ENCODE measurements at places on chromosomes 1 and 21.
A peak's percentile ranks its signal among the peaks of the same experiment; 100 is the strongest.

DNA sequence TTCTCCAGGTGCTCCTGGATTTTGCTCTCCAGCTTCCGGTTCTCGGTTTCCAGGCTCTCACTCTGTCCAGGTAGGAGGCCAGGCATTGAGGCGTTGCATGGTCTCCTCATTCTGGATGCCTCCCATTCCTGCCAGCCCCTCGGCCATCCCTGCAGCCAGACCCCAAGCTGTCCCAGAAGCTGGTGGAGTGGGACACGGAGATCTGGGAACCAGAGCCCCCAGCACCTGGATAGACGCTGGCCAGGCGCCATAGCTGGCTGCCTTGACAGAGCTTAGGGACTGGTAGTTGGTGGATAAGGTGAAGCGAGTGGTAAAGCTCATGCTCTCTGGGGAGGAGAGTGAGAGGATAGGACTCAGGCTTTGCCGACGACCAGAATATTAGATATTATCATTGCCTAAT is 29.6 kb downstream of the RAP1A start:
- DNase-seq = no peak

- no peak for DNase-seq
Observed at GRCh38 chr1:59415881-59416280, 119.0 kb downstream of the FGGY start.

DNA sequence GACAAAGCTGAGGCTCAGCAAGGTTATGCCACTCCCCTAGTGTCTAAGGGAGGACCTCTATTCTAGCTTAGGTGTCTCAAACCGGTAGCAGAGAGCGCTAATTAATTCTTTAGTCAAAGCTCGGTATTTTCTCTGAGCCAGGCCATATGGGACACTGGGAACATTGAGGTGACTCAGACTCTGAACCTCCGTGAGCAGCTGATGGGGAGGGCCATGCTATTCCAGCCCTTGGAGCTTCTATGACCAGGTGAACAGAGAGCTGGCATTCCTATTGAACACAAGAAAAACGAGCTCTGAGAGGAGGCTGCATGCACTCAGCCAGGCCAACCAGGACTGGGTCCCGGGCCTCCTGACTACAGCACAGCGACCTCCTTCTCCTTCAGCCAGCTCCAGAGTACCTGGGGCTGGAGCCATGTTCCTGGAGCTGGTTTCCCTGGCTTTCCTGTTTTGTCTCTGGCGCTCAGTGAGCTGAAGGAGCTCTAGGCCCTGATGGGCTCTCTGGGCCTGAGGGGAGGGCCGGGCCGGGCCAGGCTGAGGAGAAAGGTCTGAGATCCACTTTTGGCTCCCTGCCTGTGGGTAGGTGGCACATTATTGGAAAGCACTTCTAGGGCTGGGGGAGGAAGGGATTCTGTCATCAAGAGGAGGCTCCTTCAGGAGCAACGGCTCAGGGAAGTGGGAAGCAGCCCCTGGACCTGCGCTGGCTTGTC is 37.0 kb downstream of the SLC9A1 start:
- no peak for DNase-seq

GRCh38 chr1:22258698-22259097 is 115.8 kb upstream of the WNT4 start:
- no peak for DNase-seq

DNA sequence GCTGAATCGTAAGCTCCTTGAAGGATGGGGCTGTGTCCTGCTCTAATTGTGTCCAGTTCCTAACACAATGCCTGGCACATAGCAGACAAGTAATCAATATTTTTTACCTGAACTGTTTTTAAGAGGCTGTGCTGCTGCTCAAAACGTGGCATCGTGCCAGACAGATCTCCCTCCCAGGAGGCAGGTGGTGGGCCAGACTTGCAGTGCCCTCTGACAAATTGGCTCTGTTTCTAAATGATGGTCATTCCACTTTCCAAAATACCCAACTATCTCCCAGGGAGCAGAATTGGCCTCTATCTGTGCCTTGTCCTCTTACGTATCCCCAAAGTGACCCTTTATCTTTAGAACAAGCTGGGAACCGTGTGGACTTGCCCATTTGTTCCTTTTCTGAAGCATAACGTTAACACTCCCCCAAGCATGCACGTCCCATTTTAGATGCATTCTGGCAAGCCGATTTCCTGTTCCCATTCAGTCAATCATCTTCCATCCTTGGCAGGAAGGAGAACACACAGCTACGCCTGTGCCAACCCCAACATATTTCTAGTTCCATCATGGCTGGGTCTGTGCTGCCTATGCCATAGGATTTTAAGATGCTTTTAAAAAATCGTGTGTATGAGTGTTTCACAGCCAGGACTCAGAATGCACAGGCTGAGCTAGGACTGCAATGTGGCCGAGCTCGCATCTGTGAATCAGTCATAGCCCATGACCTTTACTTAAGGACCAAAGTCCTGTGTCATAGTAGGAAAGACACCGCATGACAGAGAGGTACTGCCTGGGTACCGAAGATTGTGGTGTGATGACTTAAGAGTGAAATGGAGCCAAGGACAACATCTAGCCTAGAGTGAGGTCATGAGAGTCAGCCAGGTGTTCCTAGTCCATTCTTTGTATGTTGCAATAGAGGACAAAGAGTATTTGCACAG is 408.6 kb downstream of the PRDM2 start:
- no peak for DNase-seq

- DNase-seq = no peak
Observed at GRCh38 chr1:24483441-24483840, 19.2 kb upstream of the RCAN3 start.

- DNase-seq = no peak
Observed at GRCh38 chr1:158675563-158676323, 10.8 kb downstream of the SPTA1 start.

DNA sequence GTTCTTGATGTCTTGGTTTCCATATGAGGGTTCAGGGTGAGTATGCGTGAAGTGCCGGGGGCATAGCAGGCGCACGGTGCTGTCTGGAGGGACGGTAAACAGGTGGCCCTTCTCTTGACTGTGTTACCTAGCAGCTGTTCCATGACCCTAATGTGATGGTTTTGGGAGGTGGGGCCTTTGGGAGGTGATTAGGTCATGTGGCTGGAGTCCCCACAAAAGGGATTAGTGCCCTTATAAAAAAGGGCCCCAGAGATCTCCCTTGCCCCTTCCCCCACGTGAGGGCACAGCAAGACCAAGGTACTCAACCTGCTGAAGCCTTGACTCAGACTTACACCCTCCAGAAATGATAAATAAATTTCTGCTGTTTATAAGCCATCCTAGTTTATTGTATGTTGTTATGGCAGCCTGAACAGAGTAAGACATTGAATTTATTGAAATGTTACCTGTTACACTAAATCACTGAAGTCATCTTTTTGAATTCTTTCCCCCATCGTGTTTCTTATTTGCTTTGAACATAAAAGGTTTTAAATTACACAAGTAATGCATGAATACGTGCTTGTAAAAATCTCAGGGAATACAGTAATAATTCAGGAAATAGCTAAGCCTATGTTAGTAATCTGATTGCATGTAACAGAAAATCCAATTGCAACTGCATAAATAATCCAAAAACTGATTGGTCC is 15.6 kb downstream of the TRAPPC10 start:
- no peak for DNase-seq

DNA sequence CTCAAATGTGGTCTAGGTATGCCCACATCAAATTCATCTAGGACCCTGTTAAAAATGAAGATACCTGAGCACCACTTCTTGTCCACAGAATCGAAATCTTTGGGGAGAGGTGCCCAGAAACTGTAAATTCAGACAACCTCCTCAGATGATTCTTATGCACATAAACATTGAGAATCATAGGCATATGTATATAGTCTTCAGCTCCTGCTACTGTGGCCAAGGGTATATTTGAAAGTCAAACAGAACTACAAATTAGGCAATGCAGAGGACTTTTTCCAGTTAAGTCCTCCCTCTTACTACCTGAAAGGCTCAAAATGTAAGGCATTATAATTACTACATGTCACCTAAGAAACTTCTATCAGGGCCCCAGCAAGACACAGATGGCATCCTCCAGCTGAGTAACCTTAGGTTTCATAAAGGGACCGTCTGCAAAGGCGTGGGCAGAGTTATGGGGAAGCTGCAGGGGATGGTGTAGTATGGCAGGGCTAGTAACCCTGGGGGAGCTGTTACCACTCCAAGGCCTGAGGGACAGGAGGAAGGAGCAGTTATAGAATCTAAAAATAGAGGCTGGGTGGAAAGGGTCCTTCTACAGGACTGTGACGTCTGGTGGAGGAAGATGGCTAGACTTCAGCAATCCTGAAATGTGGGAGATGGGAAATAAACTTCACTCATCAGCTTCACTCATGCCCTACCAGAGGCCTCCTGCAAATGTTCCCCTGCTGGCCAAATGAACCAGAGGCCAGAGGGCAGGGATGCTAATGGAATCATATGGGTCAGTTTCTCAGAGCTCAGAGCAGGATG is 46.3 kb downstream of the DAB1 start:
- DNase-seq = no peak

DNA sequence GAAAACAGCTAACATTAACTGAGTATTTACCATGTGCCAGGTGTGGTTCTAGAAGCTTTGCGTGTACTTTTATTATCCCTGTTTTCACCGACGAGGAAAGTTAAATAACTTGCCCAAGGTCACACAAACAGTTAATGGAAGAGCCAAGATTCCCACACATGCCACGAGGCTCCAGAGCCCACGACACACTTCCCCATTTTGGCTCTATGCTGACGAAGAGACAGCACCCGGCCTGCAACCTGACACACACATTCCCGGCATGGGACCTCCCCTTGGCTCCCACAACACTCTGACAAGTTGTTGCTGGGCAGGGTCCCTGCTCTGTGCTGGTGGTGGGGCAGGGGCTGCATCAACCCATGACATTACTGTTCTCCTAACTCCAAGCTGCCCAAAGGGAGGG is 52.8 kb downstream of the RAP1GAP start:
- no peak for DNase-seq

DNA sequence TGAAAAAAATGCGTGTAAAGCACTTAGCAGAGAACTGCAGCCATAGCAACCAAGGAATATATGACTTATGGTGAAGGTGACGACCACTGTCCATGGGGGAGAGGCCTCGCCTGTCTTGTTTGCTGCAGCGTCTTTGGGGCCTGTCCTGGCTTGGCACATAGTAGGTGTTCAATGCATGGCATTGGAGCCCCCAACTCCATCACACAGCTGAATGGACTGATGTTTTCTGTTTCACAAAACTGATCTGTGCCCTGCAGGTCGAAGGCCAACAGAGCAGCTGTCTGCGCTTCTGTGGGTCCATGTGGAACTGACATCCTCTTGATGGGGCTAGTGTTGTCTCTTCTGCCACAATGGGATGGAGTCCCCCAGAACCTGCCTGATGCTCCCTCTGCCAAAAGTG is 296.0 kb downstream of the PTPRU start:
- DNase-seq = no peak

DNA sequence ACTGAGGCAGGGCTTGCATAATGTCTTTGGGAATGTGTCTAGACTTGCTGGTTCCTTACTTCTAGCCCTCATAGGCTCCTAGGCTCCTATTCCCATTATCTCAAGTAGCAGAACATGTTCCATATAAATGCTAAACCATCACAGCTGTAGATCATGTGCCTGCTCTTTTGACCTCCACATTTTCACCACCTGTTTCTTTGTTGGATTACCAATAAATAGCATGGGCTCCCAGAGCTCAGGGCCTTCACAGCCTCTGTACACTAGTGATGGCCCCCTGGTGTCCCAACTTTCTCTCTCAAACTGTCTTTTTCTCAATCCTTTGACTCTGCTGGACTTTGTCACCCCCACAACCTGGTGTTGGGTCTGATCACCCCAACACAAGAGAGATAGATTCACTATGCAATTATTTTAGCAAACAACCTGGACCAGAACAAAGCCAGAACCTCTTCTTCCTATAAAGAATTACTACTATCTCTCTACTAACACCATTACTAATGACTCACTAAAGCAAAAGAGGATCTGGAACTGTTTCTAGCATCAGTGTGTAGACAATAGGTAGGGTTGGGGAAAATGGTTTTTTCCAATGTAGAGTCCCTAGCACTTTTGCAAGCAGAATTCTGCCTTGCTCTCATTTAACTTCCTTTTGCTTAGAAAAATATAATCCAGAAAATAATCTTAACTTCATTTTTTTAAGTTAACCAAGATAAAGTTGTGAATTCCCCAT is 51.7 kb downstream of the WLS start:
- DNase-seq = no peak

DNA sequence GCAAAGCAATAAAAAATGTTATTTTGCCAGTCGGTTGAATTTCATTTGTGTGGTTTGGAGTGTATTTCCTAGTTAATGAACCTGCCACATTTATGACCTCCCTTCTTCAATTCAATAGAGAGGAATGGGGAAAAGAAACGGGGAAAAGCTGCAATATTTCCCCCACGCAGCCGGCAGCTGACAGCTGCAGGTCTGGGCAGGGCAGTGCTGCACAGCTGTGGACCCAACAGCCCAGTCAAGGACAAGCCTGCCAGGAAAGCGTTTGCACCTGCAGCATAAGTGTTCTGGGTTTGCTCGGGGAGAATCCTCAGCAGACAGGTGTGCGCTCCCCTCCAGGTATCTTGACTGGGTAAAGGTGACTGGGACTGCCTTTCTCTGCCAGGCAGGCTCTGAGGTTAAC is 53.4 kb downstream of the FBXO2 start:
- DNase-seq = no peak

GRCh38 chr1:154749078-154749760 is 120.9 kb downstream of the KCNN3 start:
- peak; percentile 52 for DNase-seq

GRCh38 chr1:47784497-47784822 is 212.7 kb downstream of the TRABD2B start:
- DNase-seq = no peak

- no peak for DNase-seq
Observed at GRCh38 chr1:246651012-246651695, 73.1 kb upstream of the SCCPDH start.

DNA sequence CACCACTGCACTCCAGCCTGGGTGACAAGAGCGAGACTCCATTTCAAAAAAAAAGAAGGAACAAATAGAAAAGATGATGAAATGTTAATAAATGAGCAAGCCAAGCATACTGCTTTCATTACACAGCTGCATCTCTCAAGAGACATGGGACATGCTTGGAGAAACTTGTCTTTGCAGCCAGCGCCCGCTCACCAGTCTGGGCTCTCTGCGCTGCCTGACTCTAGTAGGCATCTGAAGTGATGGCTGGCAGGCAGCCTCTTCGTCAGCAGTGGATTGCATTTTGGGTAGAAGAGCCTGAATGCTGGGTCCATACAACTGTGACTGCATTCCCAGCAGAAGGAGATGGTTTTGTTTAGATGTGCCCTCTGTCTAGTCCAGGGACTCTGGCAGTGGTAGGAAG is 48.0 kb downstream of the IL6R start:
- DNase-seq = no peak

- no peak for DNase-seq
Observed at GRCh38 chr1:221292652-221293051, 413.4 kb downstream of the HLX start.

DNA sequence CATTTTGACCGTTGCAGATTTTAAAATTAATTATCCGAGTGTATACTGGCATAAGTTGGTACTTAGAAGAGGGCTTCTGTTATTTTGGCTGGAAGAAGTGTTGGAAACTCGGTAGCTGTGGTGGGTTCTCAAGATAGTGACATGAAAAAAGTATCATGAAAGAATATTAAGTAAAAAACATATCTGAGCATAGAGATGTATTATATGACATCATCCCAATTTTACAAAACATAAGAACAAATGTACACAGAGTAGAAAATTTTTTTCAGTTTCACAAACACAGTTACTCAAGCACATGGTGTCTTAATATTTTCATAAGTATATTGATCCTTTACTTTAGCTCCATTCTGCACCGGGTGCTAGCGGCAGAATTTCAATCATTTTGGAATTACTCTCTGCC is 684 bp downstream of the IFI16 start:
- DNase-seq = no peak

GRCh38 chr21:42461185-42461520 is 34.9 kb downstream of the RSPH1 start:
- no peak for DNase-seq

Measured in stimulated activated CD4-positive, alpha-beta T cell treated with anti-CD3 and anti-CD28 coated beads, Interleukin-12 subunit alpha, Interleukin-12 subunit beta, amount 100 ng/mL, for 48 hours (primary cell).